ENCODE measurements at places on chromosomes 5 and 9.

GRCh38 chr5:38595132-38595745 is 38.8 kb upstream of the LIFR start:
- no peak for DNase-seq

DNA sequence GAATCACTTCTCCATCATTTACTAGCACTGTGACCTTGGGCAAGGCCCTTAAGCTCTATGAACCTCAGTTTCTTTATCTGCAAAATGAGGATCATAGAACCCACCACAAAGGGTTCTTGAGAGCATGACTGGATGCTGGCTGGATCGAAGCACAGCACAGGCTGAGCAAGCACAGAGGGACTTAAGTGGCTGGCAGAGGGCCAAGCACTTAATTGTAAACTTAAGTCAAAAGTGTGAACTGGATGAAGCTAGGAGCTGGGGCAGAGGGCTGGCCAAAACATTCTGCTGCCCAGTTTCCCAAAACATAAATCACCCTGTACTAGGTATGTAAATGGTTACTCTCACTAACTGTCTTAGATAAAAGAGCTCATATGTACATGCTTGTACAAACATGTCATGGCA is 112.3 kb upstream of the WWC1 start:
- no peak for DNase-seq

DNA sequence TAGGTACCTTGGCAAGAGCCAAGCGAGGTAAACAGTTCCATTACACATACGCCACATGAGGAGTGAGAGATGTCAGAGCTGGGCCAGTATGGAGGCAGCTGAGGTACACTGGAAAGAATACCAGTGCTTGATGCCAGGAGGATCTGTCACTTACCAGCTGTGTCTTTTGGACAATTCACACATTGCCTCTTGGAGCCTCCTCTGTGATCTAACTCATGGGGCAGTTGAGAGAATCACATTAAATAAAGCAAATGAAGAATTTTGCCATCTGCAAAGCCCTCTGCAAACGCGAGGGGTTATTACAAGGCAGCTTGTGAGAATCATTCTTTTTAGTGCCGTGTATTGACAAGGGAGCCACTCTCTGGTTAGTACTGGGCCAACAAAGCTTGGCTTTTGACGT is 429.7 kb upstream of the KLF4 start:
- DNase-seq = no peak

DNA sequence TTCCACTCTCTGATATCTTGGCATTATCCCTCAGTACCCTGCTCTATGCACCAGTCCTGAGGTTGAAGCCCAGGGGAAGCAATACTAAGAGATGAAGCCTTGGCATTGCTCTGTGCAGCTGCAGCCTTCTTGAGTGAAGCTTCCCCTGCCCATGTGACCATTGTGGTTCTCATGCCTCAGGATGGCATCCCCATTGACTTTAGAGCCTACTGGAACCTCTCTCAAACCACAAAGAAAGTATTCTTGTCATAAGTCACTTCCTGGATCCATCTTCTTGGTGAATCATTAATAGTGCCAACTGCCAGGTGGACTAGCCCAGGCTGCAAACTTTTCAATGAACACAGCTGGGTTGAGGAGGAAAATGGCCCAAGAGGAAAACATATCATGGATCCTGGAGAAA is 283.9 kb upstream of the RFX3 start:
- no peak for DNase-seq

DNA sequence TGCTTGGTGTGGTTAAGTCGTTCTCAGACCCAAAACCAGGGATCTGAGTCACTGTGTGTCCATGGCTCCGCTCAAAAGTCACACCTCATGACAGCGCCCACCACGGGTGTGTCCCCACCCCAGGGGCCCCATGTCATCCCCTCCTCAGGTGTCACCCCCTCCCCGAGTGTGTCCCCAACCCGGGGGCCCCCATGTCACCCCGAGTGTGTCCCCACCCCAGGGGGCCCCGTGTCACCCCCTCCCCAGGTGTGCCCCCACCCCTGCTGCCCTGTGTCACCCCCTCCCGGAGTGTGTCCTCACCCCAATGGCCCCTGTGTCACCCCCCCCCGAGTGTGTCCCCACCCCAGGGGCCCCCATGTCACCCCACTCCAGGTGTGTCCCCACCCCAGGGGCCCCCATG is 5.1 kb downstream of the LRRC14B start:
- DNase-seq = no peak

GRCh38 chr5:8851101-8851500 is 694.8 kb downstream of the SEMA5A start:
- DNase-seq = no peak

DNA sequence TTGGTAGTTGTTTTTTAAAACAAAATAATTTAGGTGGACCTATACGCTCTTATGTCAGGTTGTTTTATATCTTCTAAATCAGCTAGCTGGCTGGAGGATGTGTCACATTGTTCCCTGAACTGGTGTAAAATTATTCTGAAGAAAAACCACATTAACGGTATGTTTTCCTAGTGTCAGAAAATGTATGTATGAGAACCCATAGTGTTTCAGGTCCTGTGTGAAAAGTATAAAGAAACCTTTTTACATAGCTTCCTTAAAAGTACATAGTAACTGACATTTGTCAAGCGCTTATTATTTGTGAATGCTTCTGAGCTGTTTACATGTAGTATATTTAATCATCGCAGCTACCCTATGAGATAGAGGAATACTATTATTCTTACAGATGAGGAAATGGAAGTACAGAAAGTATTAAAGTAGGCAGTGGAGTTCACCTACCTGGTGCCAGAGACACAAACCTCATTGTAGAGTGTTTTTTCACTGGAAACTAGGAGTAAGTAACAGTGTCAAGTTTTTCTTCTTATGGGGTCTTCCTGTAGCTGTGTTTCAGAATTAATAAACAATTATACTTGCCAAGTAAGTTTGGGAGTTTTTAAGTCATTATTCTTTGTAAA is 10.4 kb upstream of the FAM120AOS start:
- no peak for DNase-seq

DNA sequence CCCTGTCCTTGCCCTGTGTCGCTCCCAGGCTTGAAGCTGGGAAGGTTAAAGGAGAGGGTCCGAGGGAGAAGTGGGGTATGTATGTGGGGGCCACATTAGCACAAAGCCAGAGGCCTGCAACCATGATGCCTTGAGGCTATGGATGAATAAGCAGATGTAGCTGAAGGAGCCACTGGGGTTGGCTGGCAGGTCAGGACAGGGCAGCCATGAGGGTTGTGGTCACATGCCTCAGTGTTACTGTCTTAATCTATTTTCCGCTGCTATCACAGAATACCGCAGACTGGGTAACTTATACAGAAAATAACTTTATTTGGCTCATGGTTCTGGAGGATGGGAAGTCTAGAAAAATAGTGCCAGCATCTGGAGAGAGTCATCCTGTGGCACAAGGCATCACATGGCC is 9.2 kb upstream of the GRHPR start:
- DNase-seq = no peak

DNA sequence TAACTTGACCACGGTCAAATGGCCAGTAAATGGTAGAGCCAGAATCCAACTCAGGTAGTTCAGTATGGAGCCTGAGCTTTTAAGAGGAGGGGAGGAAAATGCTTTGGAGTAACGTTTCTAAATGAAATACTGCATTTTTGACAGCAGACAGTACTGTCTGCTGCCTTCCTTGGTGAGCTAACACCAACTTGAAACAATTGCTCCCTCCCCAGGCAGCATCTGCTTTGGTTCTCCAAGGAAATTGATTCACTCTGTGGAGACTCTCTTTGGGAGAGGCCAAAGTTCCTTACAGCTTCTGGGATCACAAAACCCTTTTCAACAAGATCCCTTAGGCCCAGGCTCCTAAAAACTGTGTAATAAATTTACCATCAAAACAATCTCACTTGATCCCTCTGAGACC is 75.2 kb upstream of the SSBP2 start:
- no peak for DNase-seq

GRCh38 chr5:10331341-10331796 is 22.1 kb upstream of the MARCHF6 start:
- no peak for DNase-seq

- no peak for DNase-seq
Measured at GRCh38 chr5:173451031-173451430, 122.8 kb upstream of the STC2 start.

GRCh38 chr9:36896296-36896695 is 137.8 kb downstream of the PAX5 start:
- DNase-seq = no peak

- no peak for DNase-seq
Measured at GRCh38 chr5:133938929-133939328, 29.5 kb downstream of the C5orf15 start.

DNA sequence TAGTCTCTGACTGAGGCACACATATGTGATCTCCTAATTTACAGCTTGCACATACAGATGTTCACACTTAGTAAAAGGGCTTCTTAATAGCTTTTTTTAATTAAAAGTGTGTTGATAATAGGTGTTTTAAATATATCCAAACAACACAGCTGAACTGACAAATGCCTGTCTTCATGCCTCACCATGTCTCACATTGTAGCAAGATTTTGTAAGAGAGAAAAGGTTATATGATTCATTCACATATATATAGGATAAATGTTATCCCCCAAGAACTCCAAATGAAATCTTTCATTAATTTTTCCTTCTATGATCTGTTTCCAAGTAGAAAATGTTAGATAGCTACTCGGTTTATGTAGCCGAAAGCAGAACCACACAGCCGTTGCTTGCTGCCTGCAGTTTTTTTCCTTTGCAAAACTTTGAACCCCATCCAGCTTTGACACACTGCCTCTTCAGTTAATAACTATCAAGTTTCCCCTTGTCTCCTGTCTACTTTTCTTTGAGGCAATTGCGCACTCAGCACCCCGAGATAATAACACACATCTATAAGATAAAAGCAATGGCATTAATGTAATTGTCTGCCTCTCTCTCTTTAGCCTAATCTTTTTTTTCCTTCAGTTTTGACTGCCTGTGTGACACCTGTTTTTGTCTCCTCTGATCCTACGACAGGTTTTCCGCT is 299.2 kb downstream of the BNC2 start:
- DNase-seq = no peak

- DNase-seq = no peak
Measured at GRCh38 chr5:113490317-113490716, 2.1 kb upstream of the MCC start.
